ENCODE measurements at places on chromosomes 7 and 10.

GRCh38 chr7:117247809-117248208 is 75.0 kb downstream of the WNT2 start:
- DNase-seq = no peak

- DNase-seq = no peak
Observed at GRCh38 chr7:50164559-50165170, 71.6 kb upstream of the ZPBP start.

DNA sequence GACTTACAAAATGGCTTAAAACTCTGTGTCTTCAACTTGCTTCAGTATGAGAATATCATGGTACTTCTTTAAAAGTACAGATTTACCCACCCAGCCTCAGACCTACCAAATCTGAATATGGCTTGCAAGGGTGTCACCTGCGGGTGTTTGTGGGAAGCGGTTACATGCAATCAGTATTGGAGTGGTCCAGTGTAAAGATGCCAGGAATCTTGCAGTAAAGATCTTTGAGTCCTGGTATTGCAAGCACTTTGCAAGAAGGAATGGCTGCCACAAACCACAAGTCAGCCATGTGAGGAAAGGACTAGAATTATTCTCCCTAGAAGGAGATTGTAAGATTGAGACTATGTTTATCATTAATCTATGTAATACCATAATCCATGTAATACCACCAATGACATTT is 115.1 kb downstream of the PON1 start:
- no peak for DNase-seq

DNA sequence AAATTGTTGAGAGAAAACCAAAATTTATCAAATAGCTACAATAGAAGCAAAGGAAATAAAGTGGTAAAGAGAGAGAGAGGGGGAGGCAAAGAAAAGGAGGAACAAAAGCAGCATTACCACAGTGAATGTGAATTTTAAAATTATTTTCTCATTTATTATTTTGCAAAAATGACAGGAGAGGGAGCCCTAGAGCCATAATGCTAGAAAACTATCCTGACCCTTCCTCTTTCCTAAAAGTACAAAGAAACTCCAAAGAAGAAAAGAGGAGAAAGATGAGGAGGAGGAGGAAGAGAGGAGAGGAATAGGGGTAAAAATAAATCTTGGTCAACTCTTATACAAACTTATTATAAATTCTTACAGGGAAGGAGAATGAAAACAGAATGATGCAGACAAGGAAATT is 921.5 kb downstream of the NRG3 start:
- no peak for DNase-seq

DNA sequence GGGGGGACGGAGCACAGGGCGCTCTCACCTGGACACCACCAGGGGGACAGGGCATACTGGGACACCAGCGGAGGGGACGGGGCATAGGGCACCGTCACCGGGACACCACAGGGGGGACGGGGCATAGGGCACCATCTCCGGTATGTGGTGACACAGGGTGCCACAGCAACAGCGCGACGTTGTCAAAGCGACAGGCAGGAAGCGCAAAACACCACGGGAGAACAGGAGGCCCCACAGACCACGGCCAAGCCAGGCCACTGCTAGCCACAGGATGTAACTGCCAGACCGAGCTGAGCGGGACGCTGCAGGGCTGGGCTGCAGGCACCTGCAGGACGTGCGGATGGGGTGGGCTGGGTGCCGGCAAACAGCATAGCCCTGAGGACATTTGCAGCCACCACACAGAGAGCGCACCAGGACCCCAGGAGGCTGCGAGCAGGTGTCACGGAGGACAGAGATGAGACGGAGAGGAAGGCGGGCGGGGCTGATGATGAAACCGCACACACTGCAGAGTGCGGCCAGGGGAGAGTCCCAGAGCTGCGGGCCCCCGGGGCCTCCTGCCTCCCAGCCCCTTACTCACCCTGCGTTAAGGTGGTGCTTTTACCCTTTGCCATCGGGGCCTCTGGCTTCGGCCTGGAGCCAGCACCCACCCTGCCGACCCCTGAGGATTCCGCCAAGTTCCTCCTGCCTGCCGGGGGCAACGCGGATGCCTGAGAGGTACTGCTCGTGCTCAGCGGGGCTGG is 17.5 kb downstream of the MICALL2 start:
- no peak for DNase-seq

DNA sequence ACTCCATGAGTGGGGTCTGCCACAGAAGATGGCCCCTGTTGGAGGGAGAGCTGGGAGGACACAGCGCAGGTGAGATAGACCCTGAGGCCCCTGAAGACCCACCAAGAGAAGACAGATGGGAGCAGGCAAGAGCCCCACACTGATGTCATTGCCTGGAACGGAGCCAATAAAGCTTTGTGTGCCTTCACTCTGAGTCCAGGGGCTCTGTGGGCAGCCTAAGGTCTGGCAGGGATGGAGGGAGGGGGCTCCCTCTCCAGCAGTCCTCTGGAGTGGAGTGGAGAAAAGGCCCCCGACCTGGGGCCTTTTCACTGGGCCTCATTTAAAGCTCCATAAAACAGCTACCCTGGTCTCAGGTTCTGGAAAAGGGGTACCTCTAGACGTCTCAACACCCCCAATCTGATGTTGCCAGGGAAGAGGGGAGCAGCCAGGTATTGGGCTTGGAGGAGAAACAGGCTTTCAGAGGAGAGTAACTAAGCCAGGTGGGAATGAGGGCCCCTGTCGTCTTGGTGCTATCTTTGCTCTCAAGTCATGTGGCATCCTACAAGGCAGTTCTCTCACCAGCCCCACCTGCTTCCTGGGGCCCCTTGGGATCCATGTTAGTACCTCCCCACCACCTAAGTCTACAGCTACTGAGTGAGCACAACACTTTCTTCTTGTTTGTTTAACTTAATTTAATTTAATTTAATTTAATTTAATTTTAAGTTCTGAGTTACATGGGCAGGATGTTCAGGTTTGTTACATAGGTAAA is 1.4 kb downstream of the C10orf62 start:
- DNase-seq = no peak

DNA sequence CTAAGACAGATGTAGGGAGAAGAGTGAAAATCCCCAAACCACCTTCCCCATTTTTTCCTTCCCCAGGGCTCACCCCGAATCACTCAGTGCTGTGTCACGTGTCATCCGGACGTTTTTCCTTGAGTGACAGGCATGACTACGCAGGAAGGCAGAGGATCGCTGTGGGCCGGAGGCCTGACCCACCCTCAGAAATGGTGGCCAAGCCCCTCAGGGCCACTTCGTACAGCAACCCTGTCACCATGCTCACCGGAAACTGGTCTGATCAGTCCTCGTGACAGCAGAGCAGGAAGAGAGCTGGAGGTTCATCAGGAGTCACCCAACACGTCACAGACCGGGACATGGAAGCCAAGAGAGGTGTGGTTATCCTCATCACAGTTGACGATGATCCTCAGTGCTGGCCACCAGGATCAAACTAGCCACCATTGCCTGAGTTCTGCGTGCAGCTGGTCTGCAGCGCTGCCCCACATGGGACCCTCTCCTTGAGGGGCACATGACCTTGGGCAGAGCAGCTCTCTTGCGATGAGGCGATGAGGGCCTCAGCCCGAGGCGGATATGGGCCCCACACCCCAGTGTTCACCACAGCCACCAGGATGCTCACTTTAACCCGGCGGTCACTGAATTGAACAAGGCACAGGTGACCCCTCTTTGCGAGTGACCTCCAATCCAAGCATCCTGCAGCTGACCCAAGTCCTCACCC is 99.3 kb upstream of the INSIG1 start:
- DNase-seq = no peak

DNA sequence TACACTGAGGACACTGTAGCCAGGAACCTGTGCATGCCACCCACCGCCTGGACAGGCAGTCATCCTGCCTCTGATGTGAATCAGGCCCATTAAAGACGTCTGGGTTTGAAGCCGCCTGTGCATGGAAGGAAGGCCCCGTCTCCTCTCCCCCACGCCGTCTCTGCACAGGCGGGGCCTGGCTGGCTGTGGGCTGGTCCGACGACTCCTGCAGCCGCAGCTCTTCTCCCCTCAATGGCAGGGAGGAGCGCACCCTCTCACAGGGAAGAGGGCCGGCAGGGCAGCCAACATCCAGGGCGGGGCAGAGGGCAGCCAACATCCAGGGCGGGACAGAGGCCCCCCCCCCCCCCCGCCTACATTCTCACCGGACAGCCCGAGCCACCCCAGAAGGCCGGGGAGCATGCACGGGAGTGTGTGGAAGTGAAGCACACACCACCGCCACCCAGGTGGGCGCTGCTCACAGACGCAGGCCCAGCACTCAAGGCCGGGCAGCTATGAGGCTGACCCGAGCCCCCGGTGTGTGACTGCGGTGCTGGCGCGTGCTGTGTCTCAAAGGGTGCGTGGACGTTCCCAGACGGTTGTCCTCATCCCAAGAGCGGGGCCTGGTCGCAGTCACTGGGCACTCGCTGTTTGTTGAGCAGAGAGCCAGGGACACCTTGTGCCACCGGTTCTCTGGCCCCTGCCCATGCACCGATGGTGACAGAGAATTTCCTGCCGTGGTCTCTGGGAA is 19.1 kb downstream of the DPYSL4 start:
- DNase-seq = no peak

DNA sequence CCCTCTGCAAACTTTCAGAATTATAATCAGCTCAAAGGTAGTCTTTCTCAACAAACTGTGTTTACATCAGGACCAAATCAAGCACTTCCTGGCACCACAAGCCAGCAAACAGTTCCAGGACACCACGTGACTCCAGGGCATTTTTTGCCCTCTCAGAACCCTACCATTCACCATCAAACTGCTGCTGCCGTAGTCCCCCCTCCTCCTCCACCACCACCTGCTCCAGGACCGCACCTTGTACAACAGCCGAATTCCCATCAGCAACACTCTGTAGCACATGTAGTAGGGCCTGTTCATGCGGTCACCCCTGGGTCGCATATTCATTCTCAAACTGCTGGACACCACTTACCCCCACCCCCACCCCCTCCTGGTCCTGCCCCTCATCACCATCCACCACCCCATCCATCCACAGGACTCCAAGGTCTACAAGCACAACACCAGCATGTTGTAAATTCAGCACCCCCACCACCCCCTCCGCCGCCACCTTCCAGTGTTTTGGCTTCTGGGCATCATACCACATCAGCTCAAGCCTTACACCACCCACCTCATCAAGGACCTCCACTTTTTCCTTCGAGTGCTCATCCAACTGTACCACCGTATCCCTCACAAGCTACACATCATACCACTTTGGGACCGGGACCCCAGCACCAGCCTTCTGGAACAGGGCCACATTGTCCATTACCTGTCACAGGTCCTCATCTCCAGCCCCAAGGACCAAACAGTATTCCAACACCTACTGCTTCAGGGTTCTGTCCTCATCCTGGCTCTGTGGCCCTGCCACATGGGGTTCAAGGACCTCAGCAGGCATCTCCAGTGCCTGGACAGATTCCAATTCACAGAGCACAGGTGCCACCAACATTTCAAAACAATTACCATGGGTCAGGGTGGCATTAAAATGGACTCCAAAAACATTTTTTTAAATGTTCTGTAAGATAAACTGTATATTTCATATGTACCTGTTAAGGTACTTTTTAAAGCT is 98.7 kb downstream of the KMT2E start:
- no peak for DNase-seq

DNA sequence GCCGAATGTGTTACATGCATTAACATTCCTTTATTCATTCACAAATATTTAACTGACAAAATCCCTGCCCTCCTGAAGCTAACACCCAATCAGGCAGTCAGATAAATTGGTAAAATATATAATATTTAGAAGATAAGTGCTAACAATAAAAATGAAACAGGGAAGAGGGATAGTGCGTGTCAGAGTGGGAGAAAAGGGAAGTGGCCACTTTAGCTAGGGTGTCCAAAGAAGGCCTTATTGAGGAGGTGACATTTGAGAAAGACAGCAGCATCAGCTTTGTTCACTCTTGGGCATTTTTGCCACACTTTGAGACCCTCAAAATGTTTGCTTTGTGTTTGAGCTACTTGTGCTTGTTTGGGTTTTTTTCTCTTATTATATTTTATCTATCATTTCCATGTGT is 317.8 kb downstream of the SNX13 start:
- DNase-seq = no peak

- DNase-seq = no peak
Observed at GRCh38 chr10:7405637-7406036, 5.2 kb downstream of the SFMBT2 start.

DNA sequence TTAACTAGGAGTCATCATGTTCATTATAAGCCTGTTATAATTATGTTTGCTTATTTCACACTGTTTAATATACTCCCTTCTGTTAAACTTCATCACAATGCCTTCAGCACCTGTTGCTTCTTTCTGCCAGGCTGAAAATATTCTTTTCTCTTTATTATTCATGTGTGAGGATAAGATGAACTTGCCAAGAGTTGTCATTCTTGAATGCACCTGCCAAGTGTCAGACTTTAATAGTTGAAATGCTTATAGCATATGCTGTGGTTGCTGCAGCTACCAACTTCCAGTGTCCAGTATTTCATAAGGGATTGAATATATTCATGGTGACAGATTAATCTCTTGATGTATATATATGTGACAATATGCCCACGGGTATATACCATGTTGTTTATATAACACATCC is 339.2 kb upstream of the MEOX2 start:
- no peak for DNase-seq

GRCh38 chr7:112362053-112362650 is 88.1 kb upstream of the IFRD1 start:
- DNase-seq = no peak

DNA sequence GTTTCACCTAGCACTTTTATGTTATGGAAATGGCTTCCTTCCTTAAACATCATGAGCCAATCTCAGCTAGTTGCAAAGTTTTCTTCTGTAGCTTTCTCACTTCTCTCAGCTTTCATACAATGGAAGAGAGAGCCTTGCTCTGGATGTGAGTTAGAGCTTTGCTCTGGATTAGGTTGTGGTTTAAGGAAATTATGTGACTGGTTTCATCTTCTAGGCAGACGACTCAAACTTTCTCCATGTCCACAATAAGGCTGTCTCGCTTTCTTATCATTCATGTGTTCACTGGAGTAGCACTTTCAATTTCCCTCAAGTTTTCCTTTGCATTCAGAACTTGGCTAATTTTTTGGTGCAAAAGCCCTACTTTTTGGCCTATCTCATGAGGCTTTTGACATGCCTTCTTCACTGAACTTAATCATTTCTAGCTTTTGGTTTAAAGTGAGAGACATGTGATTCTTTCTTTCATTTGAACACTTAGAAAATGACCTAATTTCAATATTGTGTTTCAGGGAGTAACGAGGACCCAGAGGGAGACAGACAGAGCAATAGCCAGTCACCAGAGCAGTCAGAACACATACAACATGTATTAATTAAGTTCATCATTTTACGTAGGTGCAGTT is 49.8 kb downstream of the CNOT4 start:
- DNase-seq = no peak

DNA sequence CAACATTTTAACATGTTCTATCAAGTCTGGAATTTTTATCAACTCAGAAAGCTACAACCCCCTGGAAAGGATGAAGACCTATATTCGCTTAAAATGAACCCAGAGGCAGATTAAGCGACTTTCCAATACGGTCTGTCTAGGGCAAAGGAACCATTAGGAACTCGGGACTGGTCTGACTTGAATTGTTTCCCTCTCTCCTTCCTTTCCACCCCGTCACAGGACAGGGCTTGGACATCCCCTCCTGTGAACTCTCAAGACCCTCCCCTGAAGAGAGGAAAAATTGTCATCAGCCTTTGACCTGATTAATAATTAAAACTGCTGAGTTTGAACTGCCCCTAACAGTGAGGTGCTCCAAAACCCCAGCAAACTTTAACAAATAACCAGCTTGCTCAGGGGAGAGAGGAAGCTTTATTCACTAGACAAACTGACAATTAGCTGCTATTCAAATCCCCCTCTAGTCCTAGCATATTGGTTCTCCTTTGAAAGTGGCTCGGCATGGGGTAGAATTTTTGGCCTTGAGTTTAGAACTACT is 22.6 kb upstream of the SLF2 start:
- no peak for DNase-seq
